Stimulated activated CD4-positive, alpha-beta T cell treated with anti-CD3 and anti-CD28 coated beads, Interleukin-12 subunit alpha, Interleukin-12 subunit beta, amount 100 ng/mL, for 48 hours (primary cell): ENCODE measurements at places on chromosomes 2 and 18.

- DNase-seq = no peak
Measured at GRCh38 chr2:197209246-197209645, 101.3 kb downstream of the ANKRD44 start.

DNA sequence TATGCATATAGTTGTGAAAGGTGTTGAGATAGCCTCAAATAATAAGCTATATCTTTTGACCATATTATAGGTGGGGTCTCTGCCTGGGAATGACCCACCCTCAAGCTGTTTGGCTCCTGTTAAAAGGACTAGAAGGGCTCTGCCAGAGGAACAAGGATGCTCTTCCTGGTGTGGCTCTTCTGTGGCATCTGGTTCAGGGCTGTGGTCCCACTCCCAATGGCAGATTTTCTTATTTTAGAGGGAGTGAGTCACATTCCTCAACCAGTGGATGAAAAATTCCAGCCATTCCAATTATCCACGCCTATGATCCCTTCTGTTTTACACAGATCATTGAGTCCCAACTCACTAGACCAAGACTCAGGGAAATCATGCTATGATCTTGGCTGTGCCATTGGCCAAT, 119.9 kb downstream of the PARD3B start:
- DNase-seq = no peak

GRCh38 chr18:37453752-37454151, 111.8 kb downstream of the CELF4 start:
- no peak for DNase-seq

DNA sequence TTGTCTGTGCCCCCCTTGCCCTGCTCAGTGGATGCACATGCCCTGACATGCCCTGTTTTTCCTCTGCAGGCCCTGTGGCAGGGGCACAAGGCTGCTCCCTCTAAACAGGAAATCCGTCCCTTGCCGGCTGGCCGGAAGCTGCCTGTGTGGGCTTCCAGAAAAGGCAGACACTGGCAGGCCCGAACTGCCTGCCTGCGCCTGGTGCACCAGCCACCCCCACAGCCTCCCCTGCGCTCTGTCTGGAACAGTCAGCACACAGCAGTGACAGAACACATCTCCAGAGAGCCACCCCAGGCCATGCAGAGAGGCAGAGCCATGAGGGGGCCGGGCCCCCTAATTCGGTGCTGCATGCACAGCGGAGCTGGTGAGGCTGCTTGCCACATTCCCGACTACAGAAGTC, 33.5 kb downstream of the LOXHD1 start:
- DNase-seq = no peak

- DNase-seq = peak; percentile 51
Measured at GRCh38 chr2:127829845-127830246, 18.9 kb upstream of the WDR33 start.

- no peak for DNase-seq
Measured at GRCh38 chr2:112588611-112589045, 4.2 kb downstream of the CHCHD5 start.

GRCh38 chr18:24231773-24232735, 93.2 kb downstream of the CABYR start:
- DNase-seq = no peak

DNA sequence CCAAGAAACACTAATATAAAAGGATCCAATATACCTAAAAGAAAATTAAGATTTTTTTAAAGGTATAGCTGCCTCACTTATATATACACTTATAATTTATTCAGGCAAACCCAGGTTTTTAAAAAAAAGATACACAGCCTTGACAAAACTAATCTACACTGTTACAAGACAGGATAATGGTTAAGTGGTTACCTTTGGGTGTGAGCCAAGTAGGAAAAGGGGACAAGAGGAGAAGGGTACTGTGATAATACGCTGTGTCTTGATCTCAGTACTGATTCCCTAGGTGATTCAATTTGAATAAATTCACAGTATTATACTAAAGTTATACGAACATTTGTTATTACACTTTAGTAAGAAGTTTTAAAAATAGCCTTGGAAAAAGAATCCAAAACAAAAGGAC, 30.6 kb downstream of the KLHL41 start:
- no peak for DNase-seq

DNA sequence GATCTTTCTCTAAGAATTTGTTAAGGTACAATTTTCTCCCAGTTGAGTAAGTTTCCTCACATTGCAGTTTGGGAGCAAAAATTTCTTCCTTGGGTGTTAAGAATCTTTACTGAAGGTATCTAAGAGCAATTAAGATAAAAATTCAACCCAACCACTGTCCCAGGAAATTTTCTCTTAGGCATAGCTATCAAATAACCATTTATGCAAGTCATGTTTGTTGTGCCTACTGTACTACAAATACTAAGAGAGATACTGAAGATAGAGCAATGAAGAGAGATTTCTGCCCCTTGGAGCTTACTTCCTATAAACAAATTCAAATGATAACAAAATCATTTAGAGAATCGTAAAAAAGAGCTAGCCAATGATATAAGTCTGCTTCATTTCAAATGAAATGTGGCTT, 402.8 kb downstream of the LRRTM4 start:
- no peak for DNase-seq
